ENCODE measurements at places on chromosomes 3 and 15.

- no peak for DNase-seq
Observed at GRCh38 chr3:120338517-120338916, 10.6 kb downstream of the LRRC58 start.

DNA sequence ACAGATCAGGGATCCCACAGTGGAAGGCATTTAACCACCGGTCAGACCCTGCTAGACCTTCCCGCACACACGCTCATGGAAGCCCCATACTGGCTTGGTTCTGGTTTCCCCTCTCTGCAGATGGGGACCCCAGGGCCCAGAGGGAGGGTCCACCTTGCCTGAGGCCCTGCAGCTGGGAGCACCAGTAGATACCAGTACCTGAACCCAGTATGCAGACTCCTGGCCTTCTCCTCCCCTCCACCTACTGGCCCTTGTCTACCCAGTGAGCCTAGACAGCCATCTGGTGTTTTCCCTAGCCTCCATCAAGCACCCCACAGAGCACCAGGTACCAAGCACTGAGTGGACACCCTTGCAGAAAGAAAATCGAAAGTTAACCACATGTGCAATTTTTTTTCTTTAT lies 65.1 kb downstream of the MEGF11 start:
- no peak for DNase-seq

GRCh38 chr15:69000091-69000490 lies 14.4 kb upstream of the NOX5 start:
- DNase-seq = no peak

DNA sequence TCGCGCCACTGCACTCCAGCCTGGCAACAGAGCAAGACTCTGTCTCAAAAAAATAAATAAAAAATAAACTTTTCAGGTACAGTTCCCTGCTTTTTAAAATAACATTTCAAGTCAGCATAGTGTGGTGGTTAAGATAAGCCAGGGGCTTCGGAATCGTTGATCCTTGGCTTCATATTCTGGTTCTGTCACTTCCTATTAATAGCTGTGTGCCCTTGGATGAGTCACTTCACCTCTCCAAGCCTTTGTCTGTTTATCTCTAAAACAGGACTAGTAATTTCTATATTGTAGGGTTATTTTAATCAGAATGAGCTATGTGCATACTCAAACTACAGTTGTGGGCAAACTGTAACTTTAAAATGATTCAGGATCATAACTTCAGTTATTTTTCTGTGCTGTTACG lies 53.8 kb upstream of the SENP5 start:
- DNase-seq = no peak

DNA sequence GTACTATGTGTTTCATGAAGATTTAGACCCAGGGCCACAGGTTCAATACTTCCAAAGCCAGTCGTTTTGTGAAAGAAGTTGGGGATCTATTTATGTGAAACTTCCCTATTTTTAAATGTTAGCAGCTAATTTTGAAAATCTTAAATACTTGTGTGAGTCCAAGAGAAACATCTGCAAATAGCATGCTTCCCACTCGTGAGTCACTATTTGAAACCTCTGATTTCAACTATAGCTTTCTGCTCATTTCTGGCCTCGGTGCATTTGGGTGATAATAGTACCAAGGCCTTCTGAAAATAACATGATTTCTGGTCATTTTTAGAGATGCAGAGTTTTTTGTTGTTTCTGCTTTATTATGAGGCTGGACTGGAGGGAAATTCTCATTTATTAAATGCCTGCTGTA lies 110.0 kb downstream of the OPA1 start:
- no peak for DNase-seq

- no peak for DNase-seq
Observed at GRCh38 chr3:195555110-195555509, 12.0 kb upstream of the PPP1R2 start.

DNA sequence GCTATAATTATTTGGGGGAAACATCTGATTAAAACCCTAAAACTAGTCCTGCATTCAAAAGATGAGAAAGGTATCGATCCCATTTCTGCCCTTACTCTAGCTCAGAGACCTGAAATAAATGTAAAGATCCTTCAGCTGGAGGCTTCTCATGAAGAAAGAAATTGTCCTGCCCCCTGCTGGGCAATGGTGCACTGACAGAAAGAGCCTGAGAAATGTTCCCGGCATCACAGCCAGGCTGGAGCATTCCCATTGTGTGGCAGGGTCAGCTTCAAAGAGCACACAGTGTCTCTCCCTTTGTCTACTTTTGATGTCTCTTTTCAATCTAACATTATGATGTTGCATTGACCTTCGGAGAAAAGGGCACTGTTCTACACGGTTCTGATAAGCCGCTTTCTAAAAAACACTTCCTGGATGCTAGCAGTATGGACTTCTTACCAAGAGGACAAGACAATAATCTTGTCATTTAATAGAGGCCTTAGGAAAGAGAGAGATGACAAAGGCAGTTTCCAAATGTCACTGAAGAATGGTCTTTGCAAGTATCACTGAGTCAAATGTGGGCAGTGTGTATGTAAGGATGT lies 287.5 kb downstream of the MAGI1 start:
- DNase-seq = no peak

- no peak for DNase-seq
Observed at GRCh38 chr15:32641517-32642059, at the start of gene SCG5. Gene SCG5, plus strand, starts transcription at chr15:32641710. Its CDS starts 1,883 bp downstream, at chr15:32643593.

- no peak for DNase-seq
Observed at GRCh38 chr3:65638301-65638700, 400.4 kb downstream of the MAGI1 start.

DNA sequence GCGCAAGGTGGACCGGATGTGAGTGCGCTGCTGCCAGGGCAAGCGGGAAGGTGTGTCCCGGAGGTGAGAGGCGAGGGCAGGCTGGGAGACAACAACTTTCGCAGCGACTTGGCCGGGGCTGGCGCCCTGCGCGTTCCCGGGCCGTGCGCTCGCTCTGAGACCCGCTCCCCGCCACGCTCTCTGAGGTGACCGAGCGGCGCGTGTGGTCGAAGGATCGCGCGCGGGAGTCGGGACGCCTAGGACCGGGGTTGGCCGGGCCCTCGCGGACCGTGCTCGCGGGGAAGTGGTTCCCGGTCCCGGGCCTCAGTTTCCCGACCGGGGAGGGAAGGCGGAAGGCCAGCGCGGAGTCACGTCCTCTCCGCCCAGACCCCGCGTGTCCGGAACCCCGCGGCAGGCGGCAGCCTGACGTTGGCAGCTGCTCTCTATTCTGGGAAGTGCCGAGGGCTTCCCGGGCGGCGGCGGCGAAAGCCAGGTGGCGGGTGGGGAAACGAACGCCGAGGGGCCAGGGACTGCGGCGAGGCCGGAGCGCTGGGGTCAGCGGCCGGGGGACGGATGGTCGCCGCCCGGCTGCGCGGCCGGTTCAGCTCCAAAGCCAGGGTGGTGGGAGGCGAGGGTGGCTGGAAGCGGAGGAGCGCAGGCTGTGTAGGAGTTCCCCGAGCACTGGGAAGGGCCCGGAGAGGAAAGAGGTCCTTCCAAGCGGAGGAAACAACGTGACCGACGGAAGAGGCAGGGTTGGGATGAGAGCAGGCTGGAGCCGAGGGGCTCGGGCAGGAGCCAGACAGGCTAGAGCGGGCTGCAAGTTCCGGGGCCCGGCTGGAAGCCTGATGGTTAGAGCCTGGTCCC lies 1.0 kb upstream of the IGF2BP2 start:
- no peak for DNase-seq

DNA sequence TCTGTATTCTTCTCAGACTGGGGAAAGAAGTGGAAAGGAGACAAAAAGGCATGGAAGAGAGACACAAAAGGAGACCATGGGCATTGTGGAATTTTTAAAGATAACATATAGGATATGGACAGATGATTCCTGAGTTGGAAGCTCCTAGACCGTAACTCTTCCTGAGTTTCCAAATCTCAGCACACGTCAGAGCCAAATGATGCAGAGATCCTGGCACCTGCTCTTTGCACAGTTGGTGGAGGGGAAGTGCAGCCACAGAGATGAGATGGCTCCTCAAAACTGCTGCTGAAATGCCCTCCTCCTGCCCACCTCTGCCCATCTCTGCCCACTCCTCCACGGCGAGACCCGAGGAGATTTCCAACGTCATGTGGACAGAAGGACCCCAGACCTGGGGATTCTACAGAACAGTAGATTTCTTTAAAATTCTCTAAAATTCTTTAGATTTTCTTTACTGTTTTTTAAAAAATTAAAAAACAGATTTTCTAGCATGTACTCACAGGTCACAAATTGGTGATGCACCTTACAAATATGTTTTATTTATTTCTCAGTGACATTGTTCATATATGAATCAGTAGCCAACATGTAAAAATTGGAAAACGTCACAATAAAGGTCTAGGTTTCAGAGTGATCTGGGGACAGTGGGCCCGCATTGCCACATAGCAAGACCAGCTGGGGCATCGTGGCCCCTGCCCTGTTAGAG lies 8.1 kb downstream of the CPN2 start:
- DNase-seq = no peak

- DNase-seq = no peak
Observed at GRCh38 chr3:144564011-144564410, 592.4 kb downstream of the DIPK2A start.

DNA sequence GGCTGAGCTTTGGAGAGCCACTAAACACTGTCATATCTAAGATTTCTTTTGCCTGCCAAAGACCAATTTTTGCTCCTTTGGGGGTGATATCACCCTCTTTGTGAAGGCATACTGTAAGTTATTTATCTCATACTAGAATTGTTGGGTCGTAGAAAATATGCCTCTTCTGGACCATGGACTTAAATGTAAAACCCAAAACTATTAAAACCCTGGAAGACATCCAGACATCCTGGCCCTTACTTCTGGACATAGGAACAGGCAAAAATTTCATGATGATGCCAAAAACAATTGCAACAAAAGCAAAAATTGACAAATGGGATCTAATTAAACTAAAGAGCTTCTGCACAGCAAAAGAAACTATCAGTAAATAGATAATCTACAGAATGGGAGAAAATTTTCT lies 172.2 kb downstream of the ATG7 start:
- DNase-seq = no peak

GRCh38 chr3:144516589-144516988 lies 545.0 kb downstream of the DIPK2A start:
- DNase-seq = no peak

GRCh38 chr3:11165476-11165875 lies 11.2 kb downstream of the HRH1 start:
- DNase-seq = no peak

- DNase-seq = peak; percentile 88
Observed at GRCh38 chr3:122793568-122794416, at the start of gene HSPBAP1. Gene HSPBAP1, minus strand, starts transcription at chr3:122793831. Its CDS starts 151 bp downstream, at chr3:122793680.

GRCh38 chr15:61479613-61480012 lies 250.5 kb upstream of the RORA start:
- DNase-seq = no peak

GRCh38 chr3:73405853-73406252 lies 218.9 kb downstream of the PDZRN3 start:
- no peak for DNase-seq

GRCh38 chr3:124492824-124493223 lies 237.4 kb upstream of the UMPS start:
- no peak for DNase-seq

DNA sequence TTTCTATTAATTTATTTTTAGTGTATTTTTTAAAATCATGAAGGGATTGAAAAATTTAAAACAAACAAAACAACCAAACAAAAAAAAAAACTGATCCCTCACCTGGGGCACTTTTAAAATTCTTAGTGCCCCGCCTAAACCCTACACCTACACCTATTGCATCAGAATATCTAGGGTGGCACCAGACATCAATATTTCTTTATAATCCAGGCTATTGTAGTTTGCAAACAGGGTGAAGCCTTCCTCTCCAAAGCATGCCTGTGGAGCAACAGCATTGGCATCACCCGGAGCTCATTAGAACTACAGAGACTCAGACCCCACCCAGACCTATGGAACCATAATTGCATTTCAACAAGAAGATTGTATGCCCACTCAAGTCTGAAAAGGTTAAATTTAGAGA lies 54.9 kb upstream of the ACP3 start:
- no peak for DNase-seq

DNA sequence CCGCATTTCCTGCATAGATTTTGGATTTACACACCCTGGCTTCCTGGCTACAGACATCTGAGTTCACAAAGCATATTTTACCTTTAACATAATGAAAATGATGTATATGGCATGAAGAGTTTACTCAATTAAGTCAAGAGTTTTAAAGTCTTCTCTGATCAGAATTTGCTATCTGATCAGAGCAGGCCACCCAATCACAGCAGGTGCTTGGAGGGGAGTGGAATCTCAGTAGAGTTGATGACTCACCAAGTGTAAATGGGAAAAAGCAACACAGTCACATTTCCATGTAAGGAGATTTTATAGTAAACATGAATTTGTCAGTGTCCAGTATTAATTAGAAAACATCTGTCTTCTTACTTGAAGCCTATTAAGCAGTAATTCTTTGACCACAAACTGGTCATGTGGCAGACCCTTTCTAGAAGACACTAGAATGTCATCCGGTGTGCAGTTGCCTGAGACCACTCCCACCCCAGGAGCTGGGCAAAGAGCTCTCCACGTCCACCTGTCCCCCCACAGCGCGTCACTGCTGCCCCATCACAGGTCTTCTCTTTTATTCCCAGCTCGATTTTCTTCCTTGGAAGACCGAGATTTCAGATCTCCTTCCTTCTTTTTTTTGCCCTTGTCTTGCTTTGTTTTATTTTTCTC lies 10.8 kb downstream of the MESD start:
- no peak for DNase-seq

- DNase-seq = no peak
Observed at GRCh38 chr3:142495103-142495502, 47.3 kb upstream of the XRN1 start.

DNA sequence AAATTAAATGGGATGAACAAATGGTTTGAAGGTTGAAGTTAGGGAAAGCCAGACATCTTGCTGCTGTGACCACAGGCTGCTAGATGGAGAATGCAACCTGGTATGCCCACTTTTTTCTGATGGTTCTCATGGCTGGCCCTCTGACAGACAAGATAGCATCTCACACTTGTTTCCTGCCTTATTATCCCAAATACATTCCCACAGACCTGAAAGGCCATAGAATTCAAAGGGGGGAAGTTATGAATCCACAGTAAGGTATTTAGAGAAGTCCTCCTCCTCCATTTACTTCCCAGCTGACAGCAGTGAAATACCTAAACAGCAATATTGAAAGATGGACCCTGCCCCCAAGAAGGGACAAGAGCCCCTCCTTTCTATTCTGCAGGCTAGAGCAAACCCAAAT lies 32.4 kb downstream of the LEO1 start:
- DNase-seq = no peak

- DNase-seq = no peak
Observed at GRCh38 chr15:81947548-81947947, 98.3 kb downstream of the MEX3B start.

DNA sequence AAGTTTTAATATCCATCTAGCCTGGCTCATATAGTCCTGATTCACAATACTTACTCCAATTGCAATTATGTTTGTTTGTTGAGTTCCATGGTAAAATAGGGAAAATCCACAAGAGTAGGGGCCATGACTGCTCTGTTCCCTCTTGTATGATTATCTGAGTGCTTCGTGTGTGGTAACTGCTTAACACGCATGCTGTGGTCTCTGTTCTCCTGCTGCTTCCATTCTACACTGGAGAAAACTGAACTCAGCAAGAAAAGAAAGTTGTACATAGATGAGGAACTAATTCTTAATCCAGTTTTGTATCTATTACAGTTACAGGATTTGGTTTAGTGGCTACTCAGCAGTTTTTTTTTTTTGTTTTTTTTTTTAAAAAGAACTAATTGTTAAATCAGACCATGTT lies 223.0 kb upstream of the SATB1 start:
- no peak for DNase-seq

GRCh38 chr3:44885618-44886017 lies 11.2 kb downstream of the TGM4 start:
- no peak for DNase-seq

Measured in effector memory CD8-positive, alpha-beta T cell (primary cell).